ENCODE measurements at places on chromosomes 16 and 17. TPM values are rescaled to one million over a fixed set of nuclear protein-coding genes. Genes with fewer than 3 reads are reported as not detected.

GRCh38 chr17:41417576-41418015 lies 6.8 kb downstream of the KRT37 start:
- DNase-seq, result no peak

CLDN7 gene
- 24.9 TPM for polyA plus RNA-seq

GRCh38 chr16:51705142-51705541 lies 554.1 kb upstream of the SALL1 start:
- DNase-seq, result no peak

DNA sequence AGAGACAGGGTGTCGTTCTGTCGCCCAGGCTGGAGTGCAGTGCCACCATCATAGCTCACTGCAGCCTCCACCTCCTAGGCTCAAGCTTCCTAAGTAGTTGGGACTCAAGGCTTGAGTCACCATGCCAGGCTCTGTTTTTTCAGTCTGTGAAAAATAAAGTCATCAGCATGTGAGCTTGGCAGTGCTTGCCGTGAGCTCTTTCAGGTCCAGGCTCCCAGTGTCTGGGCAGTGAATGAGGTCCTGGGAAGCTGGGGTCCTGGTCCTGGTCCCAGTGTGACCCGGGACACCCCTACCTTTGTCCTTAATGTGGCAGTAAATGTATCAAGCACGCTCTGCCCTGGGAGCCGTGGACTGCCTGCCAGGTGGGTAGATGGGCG lies 22.9 kb upstream of the RPL13 start:
- DNase-seq, result no peak

All from endothelial cell of umbilical vein (primary cell).